ENCODE measurements at places on chromosomes 13 and 19.

DNA sequence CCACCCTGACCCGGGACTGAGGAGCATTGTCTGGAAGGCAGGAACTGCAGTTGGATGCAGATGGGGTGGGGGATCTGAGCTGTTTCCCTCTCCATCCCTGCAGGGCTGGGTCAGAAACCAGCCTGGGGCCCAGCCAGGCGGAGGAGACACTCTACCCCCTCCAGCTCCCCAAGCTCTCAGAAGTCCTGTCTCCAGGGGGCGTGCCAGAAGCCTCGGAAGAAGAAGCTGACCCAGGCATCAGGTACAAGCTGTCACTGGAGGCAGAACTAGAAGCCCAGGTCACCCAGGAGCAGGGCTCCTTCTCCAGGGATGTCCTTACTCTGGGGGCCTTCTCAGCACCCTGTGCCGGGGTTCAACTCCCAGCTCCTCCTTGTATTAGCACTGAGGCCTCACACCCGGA, 15.5 kb downstream of the SIX5 start:
- DNase-seq: no peak

- no peak for DNase-seq
These were observed 13.6 kb downstream of the CFD start for GRCh38 chr19:873084-873483.

DNA sequence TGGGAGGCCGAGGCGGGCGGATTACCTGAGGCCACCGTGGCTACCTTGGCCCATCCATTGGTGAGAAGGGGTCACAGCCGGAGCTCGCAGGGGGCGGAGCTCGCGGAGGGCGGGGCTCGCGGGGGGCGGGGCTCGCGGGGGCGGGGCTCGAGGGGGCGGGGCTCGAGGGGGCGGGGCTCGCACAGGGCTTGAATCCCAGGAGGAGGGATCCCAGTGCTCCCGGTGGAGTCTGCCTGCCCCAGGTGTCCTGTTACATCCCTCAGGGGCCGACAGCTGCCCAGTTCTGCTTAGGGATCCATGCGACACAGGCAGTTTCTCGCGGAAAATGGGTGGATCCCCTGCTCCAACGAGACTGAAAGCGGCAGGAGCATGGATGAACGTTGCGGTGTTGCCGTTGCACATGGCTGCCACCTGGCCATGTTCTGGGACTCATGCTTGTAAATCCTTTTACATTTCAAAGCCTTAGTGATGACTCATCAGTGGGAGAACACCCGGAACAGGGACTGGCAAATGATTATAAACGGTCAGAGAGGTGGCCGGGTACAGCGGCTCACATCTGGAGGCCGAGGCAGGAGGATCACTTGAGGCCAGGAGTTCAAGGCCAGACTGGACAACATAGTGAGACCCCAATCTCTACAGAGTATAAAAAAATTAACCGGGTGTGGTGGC, 25.1 kb downstream of the TMPRSS9 start:
- DNase-seq: peak; percentile 24

DNA sequence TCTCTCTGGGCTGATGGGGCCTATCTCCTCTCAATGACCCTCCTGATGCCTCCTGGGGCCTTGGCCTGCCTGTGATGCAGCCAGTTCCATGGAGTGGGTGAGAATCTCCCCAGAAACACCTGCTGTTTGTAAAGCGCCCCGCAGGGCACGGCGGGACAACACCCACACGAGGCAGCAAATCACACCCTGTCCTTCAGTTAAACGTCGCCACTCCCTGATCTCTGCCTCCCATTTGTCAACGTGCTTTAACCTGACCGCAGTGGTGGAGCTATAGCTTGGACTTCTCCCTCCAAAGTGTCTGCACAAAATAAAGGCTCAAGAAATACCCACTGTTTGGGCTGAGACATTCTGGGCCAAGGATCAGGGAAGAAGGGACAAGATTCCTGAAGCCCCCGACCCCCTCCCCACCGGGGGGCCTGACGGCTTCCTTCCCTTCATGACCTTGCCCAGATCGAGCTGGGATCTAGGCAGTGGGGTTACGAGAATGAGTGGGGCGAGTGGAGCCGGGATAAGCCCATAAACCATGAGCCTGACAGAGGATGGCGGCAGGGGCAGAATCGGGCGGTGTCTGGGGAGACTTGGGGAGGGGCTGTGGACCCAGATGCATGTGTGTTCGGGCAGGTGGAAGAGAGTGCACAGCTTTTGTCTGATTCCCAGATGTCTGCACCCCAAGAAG, 8.0 kb downstream of the MYDGF start:
- DNase-seq: no peak

DNA sequence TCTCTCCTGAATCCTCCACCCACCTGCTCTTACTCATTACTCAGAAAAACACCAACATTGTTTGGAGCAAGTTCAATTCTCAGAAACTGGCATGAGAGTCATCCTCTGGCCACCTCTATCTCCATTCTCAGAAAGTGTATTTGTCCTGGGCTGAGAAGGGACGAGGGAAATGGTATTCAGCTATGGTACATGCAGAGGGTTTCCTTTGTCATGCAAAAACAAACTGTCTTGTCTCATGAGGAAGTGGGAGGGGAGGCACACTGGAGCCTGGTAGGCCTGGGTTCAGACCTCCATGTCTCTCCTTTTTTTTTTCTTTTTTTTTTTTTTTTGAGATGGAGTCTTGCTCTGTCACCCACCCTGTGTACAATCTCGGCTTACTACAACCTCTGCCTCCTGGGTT, 31.9 kb upstream of the LILRA2 start:
- no peak for DNase-seq

DNA sequence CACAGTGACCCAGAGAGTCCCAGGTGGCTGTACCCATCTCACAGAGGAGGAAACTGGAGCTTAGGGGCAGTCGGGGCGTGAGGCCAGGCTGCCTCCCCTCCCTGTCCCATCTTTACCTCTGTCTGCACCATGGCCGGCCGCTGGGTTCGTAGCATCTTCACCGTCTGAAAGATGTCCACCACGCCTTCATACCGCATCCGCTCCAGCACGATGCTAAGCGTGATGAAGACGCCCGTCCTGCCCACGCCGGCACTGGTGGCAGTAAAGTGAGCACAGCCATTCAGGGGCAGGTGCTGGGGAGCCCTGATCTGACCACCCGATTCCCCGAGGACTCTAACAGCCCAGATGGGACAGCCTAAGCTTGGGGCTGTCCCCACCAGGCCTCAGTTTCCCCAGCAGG, 132.8 kb downstream of the PTPRS start:
- DNase-seq: no peak

DNA sequence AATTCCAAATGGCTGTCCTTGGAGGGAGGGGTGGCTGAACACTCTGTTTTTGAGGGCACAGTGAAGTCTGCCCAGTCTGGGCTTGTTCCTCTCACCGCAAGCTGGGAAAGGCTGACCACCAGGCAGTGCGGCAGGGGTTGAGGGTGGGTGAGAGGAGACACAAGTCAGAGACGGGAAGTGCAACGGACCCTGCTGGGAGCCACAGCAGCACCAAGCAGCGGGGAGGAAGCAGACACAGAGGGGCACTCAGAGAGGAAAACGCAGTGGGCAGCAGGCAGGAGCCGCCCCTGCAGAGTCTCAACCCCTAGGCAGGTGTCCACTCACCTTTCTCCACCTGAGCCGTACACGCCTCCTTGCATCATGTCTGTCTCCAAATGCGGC, 15.6 kb downstream of the AKAP8L start:
- no peak for DNase-seq

DNA sequence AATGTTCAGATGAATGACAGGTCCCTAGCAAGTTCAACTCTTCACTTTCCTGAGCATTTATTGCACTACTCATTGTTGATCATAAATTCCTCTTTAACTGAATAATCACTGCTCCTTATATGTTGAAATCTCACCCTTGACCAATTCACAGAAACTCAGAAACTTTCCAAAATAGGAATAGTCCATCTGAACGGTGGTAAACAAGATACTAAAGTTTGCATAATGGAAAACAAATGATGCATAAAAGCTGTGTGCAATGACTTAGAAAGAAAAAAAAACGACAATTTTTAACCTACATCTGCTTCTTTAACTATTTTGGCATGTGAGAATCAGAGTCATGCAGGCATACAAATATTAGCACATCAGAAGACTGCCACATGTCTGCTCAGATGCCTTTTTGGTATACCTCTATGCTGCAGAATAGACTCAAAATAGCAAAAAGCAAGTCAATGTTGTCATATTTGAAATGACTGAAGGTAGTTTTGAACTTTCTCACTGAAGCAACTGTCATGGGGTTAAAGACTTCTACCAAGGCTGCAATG, 34.8 kb downstream of the SLC10A2 start:
- no peak for DNase-seq

DNA sequence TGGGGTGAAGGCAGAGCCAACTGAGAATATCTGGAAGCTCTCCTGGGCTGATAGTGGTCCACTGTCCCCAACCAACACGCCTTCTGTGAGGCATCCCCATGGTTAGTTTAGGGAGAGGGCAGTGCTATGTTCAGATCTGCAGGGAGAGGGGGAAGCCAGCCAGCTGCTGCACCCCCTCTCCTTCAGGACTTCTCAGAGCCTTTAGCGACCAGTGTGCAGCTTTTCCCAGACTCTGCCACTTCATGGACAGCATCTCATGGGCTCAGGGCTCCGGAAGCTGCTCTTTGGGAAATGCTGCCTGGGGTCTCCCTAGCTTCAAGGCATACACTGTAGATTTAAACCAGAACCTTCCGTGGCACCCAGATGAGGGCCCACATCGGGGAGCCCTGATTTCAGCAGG, 33.5 kb downstream of the TMED1 start:
- DNase-seq: no peak

GRCh38 chr13:26457212-26457611, 100.3 kb upstream of the WASF3 start:
- DNase-seq: no peak

GRCh38 chr13:35475960-35476943, at the start of gene MAB21L1:
TSS of gene MAB21L1 (minus strand) at chr13:35476689. CDS start at chr13:35476138, 551 bp downstream.
- no peak for DNase-seq

- DNase-seq: no peak
These were observed 32.6 kb downstream of the TFDP1 start for GRCh38 chr13:113616991-113617749.

GRCh38 chr13:38759390-38759789, 72.5 kb downstream of the FREM2 start:
- no peak for DNase-seq

DNA sequence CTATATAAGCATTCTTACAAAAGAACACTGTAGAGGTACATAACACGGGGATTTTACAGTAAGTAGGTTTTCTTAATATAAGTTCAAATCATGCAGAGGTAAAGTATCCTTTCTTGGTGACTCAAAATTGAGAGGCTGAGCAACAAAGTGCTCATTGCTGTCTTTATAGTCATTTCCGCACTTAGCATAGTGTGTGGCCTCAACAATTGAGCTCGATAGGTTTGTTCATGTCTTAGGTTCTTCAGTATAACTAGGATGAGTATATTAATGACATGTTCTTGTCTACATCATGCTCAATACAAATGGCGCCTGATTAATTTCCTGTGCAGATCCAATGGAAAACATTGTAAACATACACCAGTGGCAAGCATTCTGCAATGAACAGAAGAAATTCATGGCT, 1.4 kb downstream of the WDFY2 start:
- DNase-seq: no peak

DNA sequence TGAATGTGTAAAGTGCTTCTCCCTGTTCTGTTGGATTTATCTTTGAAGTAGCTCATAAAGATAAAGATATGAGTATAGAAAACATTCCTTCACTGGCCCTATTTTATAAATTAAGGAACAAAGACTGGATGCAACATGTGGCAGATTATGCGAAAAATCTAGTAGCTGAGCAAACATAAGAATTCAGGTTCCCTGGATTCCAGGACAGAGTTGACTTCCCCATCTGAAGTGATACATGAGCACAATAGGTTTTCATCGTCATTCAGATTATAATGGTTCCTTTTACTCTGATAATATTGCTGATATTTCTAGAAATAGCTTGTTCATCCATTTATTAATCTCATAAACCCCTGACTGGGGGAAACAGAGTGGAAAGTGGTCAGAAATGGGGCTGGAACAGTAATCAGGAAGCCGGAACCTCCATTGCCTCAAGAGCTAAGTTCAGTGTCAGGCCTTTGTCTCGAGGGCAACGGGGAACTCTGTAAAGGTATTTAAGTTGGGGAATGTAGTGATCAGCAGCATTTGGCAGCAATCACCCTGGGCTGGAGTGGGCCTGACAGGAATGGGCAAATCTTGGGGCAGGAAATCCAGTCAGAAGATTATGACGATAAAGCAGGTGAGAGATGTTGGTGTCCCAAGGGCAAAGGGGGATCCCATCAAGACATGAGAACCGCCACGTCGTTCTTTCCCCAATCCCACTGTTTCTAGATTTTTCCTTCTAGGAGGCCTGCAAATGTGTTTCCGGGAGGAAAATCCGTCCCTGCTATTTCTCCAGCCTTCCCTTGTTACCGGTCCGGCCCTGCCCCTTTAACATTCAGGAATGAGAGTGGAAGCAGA, 232.5 kb upstream of the SERP2 start:
- DNase-seq: no peak

DNA sequence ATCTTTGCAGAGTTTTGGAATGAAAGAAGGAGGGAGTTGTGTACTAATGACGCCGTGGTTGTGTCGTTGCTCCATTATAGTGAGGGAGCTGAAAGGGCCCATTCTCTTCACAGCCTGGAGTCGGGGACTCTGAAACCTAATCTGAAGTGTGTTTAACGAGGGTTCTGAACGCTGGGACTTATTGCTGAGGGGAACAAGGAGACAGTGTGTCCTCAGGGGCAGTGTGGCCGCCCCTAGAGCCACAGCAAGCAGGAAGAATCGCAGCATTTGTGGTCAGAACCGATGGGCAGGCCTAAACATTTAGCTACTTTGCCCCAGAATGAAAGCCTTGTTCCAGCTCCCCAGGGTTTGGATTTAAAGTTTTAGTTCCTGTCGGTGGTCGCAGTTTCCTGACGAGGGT, 156.4 kb upstream of the RNF113B start:
- DNase-seq: no peak

- peak; percentile 27 for DNase-seq
These were observed 227.0 kb upstream of the SLITRK5 start for GRCh38 chr13:87444135-87444534.

GRCh38 chr13:79361299-79361698, 44.8 kb downstream of the RBM26 start:
- no peak for DNase-seq

DNA sequence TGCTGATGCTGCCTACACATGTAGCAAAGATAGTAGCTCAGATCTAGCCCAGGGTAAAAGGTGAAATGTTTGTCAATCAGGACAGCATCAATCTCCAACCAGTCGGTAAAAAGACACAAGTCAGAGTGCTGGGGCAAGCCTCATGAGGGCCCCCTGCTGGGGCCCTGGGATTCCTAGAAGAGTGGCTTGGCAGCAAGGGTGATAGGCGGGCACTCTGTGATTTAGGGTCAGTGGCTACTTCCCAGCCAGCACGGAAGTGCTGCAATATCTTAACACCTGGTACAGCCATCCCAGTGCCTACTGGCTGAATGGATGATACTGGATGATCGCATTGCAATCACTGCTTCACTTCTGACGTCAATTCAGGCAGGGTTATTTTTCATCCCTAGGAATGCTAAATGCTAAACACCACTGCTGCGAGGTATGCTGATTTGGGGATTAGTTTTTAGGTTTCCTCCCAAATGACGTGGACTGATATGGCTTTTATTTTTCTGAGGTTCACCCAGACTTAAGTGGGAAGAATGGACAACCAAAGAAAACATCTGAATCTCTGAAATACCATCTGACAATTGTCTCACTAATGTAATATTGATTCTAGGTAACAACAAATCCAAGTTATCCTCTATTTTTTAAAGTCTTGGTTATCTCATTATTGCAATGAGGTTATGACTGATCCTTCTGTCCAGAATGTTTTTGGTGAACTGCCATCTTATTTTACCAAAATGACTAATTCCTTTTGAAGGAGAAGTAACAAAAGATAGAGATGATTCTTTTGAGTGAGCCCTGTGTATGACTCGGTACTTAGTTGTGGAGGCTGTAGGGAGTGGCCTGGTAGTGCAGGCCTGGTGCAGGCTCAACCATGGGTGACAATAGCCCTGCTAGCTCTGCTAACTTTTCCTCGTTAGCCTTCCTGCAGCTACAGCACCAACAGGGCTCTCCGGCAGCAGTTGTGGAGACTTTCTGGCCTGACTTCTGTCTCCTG, 432.5 kb downstream of the FGF9 start:
- no peak for DNase-seq

Measured in NCI-H1092 treated with DMSO at 0.1 percent for 48 hours (cell line).